Renal pelvis (tissue), 12 donors: ENCODE measurements at places on chromosomes 3 and 15. TPM values are rescaled to one million over a fixed set of nuclear protein-coding genes. Genes with fewer than 3 reads are reported as not detected.

Gene AQP9
- polyA plus RNA-seq = 0.56 TPM

Gene INSYN1
- 26.9 TPM for polyA plus RNA-seq

Gene CIDEC
- not detected for polyA plus RNA-seq

Gene WNT5A
- 40.8 TPM for polyA plus RNA-seq

Gene MST1R
- 1.7 TPM for polyA plus RNA-seq

Gene NMNAT3
- polyA plus RNA-seq = 11.2 TPM

Gene GOLGA8J
- polyA plus RNA-seq = 0.63 TPM
